ENCODE measurements at places on chromosomes 4 and X. TPM values are rescaled to one million over a fixed set of nuclear protein-coding genes. Genes with fewer than 3 reads are reported as not detected.

- no peak for DNase-seq
These were observed 16.3 kb downstream of the CD38 start for GRCh38 chr4:15794426-15794825.

GRCh38 chr4:150769248-150769647 is 187.3 kb downstream of the MAB21L2 start:
- DNase-seq = peak; percentile 48

GRCh38 chr4:159017323-159018026 is 85.4 kb upstream of the RAPGEF2 start:
- no peak for DNase-seq

The GJB1 gene
- total RNA-seq = not detected

The ELOVL6 gene
- 21.6 TPM for total RNA-seq

All from kidney epithelial cell (primary cell).